AG20443 (cell line): ENCODE measurements at places on chromosomes 1 and 21.

DNA sequence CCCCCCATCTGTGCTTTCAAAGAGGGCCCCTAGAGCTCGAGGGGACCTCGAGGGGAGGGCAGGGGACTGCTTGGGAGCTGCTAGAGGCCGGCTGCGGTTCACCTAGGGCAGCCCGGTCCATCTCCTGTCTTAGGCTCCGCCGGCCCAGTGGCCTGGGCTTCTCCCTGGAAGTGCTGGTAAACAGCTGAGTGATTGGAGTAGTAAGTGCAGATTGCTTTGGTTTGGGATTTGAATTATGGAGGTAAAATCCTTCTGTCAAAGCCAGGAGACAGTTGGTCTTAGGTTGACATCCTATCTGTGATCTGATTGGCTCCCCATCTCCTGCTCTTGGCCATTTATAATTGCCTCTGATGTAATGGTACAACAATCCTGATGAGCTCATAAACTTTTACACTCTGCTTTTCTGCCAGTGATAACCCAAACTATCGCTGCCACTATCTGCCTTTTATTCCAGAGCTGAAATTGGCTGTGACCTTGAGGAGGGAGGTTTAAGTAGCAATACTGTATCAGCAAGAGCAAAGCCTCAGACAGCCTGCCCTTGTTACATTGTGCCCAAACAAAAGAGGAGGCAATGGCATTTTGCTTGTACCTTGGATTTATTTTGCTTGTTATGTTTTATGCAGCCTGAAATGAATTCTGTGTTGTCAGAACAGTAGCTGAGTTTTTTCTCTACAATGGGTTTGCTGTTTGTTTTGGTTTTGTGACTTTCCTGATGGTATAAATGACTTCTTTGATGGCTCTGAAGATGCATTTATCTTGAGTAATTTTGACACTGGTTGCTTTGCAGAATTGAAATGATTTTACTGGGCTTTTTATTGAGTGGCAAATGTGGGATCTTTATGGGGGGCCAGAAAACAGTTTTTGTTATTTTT lies 2.4 kb downstream of the ARID1A start:
- DNase-seq = peak; percentile 85

DNA sequence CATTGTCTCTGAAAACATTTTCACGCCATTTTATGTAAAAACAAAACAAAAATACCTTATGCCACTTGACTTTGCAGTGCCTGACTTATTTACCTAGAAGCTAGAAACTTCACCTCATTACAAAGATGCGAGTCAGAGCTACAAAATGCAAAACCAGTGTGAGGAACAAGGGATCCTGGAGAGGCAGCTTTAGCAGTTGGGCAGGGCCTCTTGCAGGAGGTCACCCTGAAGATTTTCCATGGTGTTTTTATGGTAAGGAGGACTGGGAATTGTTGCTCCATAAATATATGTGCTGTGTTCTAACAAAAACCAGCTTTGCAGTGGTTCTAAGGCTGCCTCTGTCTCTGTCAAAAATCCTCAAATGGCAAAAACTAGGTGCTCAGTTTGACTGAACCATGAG lies 36.4 kb upstream of the TARBP1 start:
- DNase-seq = peak; percentile 56

- no peak for DNase-seq
Observed at GRCh38 chr1:10799726-10800125, 3.3 kb upstream of the CASZ1 start.

- no peak for DNase-seq
Observed at GRCh38 chr1:78427506-78427905, 63.3 kb upstream of the PTGFR start.

DNA sequence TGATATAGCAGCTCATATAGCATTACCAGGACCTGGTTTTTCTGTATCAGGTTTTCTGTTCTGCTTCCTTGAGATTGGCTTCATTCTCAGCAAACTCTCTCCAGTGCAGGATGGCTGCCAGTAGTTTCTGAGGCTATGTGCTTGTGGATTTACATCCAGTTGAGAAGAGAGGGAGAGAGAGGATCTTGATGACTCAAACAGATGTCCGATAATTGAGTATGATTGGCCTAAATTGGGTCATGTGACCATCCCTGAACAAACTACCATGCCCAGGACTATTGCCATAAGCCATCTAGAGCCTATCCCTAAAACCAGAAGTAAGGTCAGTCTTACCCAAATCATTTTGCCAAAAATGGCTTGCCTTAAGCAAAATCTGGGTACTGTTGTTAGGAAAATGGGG lies 18.1 kb upstream of the PSMA5 start:
- DNase-seq = no peak
